ENCODE measurements at places on chromosomes 6 and 20. TPM values are rescaled to one million over a fixed set of nuclear protein-coding genes. Genes with fewer than 3 reads are reported as not detected.

Gene MEI4
- not detected for polyA plus RNA-seq

Gene COL9A3
- polyA plus RNA-seq = 17.5 TPM

Gene SAPCD1
- polyA plus RNA-seq = 1.1 TPM

Gene SOX18
- 7.2 TPM for polyA plus RNA-seq

Gene SSTR4
- not detected for polyA plus RNA-seq

Gene RAET1L
- polyA plus RNA-seq = not detected

Gene RBM12
- 40.6 TPM for polyA plus RNA-seq

Gene SRSF6
- polyA plus RNA-seq = 19.5 TPM

Gene RNF114
- 82.0 TPM for polyA plus RNA-seq

Gene SLC24A3
- 4.4 TPM for polyA plus RNA-seq

Gene PAX1
- polyA plus RNA-seq = not detected

Gene GPLD1
- 0.80 TPM for polyA plus RNA-seq

Gene C6orf89
- 72.4 TPM for polyA plus RNA-seq

Gene ME1
- 4.5 TPM for polyA plus RNA-seq

Gene CCM2L
- 6.7 TPM for polyA plus RNA-seq

Gene TFEB
- 52.4 TPM for polyA plus RNA-seq

Gene RSPO4
- 0.34 TPM for polyA plus RNA-seq

Gene ZSCAN31
- 19.4 TPM for polyA plus RNA-seq

Gene SLC17A5
- 16.0 TPM for polyA plus RNA-seq

Gene MTO1
- 14.1 TPM for polyA plus RNA-seq

Gene DACT2
- polyA plus RNA-seq = 4.6 TPM

Gene MATN4
- polyA plus RNA-seq = 0.20 TPM

Gene TTBK1
- polyA plus RNA-seq = 37.9 TPM

Gene FAM217A
- polyA plus RNA-seq = not detected

Gene BPIFA1
- not detected for polyA plus RNA-seq

Gene NMBR
- polyA plus RNA-seq = 0.41 TPM

Gene ENPP3
- polyA plus RNA-seq = 0.22 TPM

All from brain (organoid and tissue), 16 donors.